ENCODE measurements at places on chromosomes 5 and 9.

GRCh38 chr9:117074342-117074662 lies 340.6 kb downstream of the ASTN2 start:
- DNase-seq: no peak

DNA sequence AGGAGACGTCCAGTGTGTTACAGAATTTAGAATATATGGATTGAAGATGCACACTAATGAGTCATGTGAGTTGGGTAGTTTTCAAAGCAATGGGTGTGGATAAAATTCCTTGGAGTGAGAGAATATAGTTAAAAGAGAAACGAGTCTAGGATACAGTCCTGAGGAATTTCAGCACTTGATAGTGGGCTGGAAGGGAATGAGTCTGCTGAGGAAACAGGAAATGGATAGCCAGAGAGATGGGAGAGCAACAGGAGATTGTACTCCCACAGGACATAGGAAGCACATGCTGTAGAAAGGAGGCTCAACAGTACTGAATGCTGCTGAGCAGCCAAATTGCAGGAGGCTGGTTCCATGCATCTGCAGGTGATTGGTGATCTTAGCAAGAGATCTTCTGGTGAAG lies 68.1 kb downstream of the FBN2 start:
- no peak for DNase-seq

DNA sequence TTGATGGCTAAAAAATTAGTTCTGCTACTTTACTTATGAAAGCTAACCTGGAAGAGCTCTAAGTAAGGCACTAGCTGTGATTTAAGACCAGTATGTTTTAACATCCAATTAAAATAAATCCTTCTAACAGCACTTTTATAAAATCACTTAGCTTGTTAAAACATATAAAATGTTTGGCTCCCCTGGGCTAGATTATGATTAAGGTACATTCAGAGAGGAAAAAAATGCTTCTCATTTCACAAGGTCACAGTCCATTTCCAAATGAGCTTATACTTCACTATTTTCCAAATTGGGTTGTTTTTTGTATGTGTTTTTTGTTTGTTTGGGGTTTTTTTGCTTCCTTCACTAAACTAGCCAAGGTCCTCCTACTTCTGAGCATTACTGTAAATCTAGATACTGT lies 875.0 kb upstream of the DMAC1 start:
- DNase-seq: no peak

- no peak for DNase-seq
These were observed 25.2 kb upstream of the CEMIP2 start for GRCh38 chr9:71793386-71794105.

DNA sequence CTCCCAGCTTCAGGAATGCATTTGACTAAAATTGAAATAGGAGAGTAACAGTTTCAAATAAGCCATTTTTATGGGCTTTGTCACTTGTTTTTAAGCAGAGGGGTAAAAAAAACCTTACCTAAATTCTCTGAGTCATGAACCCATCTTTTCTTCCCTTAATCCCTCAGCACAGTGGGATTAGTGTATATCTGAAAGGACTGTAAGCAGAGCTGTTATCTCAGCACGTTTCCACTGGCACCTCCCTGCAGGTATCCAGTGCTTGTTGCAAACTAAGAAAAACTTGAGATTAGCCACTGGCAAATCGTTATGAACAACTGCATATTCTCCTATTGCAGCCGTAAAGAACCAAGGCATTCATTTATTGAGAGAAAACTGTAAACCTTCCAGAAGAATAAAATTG lies 872.7 kb downstream of the EFNA5 start:
- DNase-seq: no peak

GRCh38 chr5:64869419-64869818 lies 100.7 kb downstream of the CWC27 start:
- no peak for DNase-seq

- no peak for DNase-seq
These were observed 971.5 kb downstream of the EFNA5 start for GRCh38 chr5:106699198-106699597.

DNA sequence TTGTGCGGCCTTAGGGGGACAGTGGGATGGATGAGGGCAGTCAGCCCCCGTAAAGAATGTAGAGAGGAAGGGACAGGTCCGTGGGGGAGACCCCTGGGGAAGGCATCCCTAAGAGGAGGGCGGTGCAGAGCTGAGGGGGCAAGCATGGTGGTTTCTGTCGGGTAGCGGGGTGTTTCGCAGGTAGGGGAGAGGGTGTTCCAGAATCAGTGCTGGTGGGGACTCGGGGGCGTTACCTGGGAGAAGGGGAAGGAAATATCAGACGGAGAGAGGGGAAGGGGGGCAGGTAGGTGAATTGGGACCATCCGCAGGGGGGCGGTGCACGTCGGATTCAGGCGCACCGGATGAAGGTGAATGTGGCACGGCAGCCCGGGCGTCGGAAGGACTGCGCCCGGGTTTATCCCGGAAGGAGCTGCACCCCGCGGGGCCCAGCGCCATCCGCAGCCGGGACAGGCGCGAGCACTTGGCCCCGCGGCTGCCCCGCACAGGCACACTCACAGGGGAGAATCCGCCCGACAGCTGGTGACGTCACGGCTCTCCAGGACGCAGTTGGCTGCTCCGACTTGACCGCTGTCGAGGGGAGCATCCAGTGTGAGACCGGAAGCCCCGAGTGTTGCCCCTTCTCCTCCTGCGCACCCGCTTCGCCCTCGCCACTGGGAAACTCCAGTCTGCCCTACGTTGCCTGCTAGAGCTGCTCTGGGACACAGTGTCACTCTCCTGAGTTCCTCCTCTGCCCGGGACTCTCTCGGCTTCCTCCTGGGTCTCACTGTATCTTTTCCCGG lies 1.3 kb downstream of the CD72 start:
- peak; percentile 81 for DNase-seq

DNA sequence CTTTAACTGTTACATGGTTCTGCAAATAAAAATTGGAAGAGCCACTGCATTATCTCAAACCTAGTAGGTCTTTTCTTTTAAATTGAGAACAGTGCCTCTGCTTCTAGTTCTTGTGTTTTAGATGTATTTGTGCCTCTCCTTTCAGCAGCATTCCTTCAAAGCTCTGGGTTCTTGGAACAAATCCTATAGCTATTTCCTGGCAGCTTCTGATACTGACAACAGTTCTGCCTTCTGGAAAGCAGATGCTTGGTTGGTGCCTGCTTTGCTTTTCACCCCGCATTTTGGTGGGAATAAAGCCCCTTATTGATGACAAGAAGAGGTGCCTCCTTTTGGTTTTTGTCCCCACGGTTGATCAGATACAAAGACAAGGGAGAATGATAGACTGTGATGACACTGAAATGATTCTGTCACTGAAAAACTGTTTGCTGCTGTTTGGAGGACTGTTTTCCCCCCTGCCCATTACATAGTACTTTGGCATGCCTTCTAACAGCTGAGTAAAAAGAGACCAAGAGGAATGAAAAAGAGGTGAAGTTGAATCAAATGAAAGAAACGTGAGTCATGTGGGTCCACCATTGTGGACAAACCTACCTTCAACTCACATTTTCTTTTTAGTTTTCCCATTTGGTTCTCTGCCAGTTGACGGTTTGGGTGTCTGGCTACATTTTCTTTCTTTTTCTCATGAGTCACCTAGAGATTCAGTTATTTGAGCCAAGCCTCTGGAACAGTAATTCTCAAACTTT lies 5.6 kb downstream of the PTCD2 start:
- no peak for DNase-seq

- no peak for DNase-seq
These were observed 196.2 kb downstream of the CACNA1B start for GRCh38 chr9:138073808-138074207.

- DNase-seq: no peak
These were observed 73.0 kb downstream of the GADD45G start for GRCh38 chr9:89677702-89678395.

GRCh38 chr9:32672469-32672868 lies 37.0 kb upstream of the TAF1L start:
- no peak for DNase-seq

GRCh38 chr9:72979405-72980100 lies 26.7 kb upstream of the ALDH1A1 start:
- DNase-seq: no peak

DNA sequence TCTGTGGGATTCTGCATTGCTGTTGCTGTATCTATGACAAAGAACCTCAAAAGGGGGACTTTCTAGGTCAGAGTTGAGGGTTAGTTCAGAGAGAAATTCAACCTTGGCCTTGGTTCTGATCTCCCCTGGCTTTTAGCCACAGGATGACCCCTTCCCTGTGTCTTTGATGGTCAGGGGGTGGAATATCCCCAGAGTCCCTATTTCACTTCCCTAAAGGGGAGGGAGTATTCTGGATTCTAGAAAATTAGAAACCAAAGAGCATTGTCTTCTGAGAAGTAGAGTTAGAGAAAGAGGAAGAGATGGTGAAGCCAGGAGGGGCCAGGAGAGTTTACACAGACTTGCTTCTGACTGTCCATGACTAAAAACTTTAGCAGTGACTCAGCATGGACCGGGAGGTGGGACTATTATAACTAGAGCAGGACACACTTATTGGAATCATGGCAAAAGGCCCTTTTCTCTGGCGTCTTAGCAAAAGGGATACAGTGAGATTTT lies 56.2 kb upstream of the LPAR1 start:
- DNase-seq: no peak

Data from CD4-positive, alpha-beta T cell (primary cell).